ENCODE measurements at places on chromosomes 1 and 21.

DNA sequence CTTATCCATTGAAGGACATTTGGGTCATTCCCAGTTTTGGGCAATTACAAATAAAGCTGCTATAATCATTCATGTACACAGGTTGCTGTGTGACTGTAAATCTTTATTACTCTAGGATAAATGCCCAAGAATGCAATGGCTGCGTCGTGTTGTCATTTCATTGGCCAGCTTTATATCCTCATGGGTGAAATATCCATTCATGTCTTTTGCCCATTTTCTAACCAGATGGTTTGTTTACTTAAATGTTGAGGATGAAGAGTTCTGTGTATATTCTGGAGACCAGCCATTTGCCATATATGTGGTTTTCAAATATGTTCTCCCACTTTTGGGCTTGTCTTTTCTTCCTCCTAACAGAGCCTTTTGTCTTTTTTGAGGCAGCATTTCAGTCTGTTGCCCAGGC is 25.3 kb downstream of the TRIM11 start:
- no peak for DNase-seq

GRCh38 chr1:30423570-30423969 is 299.8 kb downstream of the MATN1 start:
- no peak for DNase-seq

DNA sequence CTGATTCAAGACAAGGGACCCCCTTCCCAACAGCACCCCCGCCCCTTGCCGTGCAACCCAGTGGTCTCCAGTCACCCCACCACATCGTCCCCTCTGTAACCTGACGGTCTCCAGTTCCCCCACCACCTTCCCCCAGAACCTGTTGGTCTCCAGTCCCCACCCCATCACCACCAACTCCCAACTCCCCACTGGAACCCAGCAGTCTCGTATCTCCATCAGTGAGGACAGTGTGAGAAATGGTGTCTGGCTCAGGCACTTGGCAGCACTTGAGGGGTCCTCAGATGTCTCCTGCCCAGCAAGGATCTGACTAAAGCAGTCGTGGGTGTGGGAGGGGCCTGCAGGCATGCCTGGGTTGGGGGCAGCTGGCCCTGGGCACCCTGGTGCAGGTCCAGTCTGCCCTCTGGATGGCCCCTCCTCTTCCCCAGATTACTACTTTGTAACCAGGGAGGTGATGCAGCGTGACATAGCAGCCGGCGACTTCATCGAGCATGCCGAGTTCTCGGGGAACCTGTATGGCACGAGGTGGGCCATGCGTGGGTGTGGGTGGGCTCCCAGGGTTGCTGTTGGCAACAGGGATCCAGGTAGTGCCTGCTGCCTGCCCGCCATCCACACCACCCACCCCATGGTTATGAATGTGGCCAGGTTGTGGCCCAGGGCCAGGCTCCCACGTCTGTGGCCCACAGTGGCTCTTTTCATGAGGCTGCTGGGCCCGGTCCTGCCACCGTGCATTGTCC is 3.1 kb upstream of the GJC2 start:
- DNase-seq: no peak

DNA sequence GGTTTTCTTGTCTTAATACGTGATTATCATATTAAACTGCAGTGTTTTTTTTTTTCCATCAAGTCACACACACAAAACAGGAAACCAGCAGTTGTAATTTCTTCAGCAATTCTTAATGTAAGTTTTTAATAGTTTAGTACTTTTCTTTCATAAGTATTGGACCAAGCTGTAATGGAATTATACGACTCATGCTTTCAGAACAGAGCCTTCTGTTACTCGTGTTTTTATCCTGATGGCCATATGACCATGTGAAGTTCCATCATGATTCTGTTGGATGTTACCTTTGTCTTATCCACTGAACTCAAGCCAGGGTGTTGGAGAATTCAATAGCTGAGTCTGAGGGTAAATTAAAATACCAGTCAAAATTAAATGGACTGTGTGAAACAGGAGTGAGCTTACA is 72.0 kb upstream of the S1PR1 start:
- no peak for DNase-seq

All from NAMALWA (cell line).